Cardiac septum (tissue), 1 donor: ENCODE measurements at places on chromosomes 5 and 9. TPM values are rescaled to one million over a fixed set of nuclear protein-coding genes. Genes with fewer than 3 reads are reported as not detected.

GRCh38 chr9:124513376-124513994, 6.3 kb upstream of the NR5A1 start:
- DNase-seq = no peak

GRCh38 chr5:134138416-134139376, 24.2 kb downstream of the TCF7 start:
- peak; percentile 35 for DNase-seq

DNA sequence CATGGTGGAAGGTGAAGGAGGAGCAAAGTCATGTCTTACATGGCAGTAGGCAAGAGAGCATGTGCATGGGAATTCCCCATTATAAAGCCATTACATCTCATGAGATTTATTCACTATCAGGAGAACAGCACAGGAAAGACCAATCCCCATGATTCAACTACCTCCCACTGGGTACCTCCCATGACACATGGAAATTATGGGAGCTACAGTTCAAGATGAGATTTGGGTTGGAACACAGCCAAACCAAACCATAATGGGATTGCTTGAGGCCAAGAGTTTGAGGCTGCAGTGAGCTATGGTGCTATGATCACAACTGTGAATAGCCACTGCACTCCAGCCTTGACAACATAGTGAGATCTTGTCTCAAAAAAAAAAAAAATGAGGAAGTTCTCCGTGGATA, 581.8 kb downstream of the TAF11L14 start:
- DNase-seq = no peak

DNA sequence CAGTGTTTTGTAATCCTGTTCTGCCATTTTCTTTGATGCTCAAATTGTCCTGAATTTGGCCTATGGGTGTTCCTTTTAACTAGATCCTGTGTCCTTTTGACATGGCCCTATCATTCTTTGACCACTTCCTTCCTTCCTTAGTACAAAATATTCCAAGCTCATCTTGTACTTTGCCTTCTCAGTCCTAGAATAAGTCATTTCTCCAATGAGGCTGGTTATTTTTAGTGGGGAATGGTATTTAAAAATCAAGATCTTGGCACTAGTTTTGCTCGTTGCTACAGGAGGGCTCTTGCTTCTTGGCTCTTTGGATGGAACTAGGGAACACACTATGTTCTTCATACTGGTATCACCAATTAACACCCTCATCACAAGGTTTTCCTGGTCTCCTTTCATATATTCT, 108.1 kb downstream of the UNC13B start:
- no peak for DNase-seq

DNA sequence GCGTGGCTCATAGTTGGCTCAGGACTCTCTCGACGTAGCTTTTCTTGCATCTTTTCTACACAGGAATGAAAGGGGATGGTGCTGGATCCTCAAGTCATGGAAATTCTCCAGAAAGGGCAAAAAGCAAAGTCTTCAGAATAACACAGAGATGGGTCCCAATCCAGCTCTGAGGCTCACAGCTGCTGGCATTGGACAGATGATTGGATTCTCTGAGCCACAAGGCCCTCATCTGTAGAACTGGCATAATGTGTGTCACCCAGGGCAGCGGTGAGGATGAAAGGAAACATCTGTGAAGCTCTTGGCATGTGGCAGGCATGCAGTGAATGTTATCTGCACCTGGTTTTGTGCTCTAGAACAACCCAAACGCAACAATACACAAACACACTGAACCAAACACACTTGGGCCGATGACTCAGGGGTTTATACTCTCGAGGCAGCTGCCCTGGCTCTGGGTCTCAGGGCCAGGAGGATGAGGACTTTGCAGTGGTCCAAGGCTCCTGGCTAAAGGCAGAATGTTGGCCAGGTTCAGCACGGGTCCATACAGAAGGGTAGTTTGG, 64.0 kb upstream of the UBTD2 start:
- no peak for DNase-seq

- DNase-seq = no peak
Measured at GRCh38 chr5:33763435-33763834, 128.4 kb downstream of the ADAMTS12 start.

RXRA gene
- total RNA-seq = 42.6 TPM

DNA sequence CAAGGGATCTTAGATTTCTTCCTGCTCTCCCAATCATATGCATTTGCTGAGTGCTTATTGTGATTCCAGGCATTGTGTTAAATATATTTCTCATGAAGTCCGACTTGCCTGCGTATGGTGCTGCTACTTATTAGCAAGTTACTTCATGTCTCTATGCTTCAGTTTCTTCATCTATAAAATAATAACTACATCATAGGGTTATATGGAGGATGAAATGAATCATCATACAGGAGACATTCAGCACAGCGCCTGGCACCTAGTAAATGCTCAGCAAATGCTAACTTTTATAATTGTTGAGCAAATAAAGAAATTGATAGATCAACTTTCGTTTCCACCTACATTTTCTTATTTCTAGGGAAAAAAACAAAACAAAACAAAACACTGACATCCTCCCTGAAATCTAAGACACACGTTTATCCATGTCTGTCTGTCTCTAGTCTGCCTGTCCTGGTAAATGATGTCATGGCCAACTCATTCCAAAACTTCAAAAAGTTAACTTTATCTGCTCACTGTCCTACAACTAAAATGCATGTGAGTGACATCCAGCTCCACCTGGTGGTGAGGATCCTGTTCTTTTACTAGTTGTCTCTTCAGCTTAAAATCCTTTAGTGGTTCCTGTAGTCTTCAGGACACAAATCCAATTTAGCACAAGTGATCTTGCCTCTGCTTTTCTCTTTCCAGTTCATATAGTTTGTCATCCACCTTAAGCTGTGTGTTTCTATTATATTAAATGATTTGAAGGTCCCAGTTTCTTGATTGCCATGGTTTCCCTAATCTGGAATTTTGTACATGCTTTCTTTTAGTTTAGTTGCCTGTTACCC, 27.7 kb downstream of the PPP3R2 start:
- no peak for DNase-seq

GRCh38 chr5:68007451-68007850, 208.1 kb upstream of the PIK3R1 start:
- no peak for DNase-seq

- DNase-seq = no peak
Measured at GRCh38 chr5:57703721-57704120, 221.1 kb upstream of the ACTBL2 start.

GRCh38 chr9:136531904-136532798, 13.7 kb downstream of the NOTCH1 start:
- no peak for DNase-seq

- DNase-seq = no peak
Measured at GRCh38 chr5:96714450-96714849, 52.3 kb downstream of the CAST start.

SLC31A1 gene
- 9.6 TPM for total RNA-seq

DNA sequence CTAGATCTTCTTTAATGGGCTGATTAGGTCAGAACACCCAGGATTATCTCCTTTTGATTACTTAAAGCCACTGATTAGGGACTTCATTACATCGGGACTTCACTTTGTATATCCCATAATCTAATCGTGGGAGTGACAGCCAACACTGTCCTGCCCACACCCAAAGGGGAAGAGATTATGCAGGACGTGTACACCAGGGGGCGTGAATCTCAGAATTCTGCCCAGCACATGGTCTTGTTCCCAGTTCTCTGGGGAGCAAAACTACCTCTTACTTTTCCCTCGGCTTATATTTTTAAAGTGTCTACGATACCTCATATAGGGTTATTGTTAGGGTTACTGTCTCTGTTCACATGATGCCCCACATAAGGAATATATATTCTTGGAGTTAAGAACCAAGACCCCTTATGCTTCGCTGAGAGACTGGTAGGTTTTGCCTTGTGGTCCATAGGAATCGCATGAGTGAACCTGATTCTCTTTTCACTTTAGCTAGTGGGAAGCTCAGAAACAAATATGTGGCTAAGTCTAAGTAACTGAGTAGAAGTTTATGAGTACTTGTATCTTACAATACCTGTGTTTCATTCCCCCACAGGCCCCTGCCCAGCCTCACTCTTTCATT, 192.7 kb downstream of the GNA14 start:
- DNase-seq = no peak

DNA sequence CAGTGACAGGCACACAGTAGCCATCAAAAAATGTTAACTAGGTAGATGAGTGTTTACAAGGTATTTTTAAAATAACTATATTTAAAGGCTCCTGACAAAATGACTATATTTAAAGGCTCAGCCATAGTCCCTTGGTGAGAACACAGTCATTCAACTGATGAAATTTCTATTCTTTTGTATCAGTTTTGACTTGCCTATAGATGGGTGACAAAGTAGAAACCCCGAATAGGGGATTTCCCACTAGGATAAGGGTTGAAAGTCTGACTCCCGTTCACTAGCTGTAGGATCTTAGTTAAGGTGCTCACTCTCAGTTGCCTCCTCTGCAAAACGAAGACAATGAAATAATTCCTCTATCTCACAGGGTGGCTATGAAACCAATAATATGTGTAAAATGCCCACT, 218.2 kb downstream of the TSSK1B start:
- DNase-seq = no peak

GRCh38 chr9:96246267-96246671, 55.7 kb downstream of the HSD17B3 start:
- no peak for DNase-seq

DNA sequence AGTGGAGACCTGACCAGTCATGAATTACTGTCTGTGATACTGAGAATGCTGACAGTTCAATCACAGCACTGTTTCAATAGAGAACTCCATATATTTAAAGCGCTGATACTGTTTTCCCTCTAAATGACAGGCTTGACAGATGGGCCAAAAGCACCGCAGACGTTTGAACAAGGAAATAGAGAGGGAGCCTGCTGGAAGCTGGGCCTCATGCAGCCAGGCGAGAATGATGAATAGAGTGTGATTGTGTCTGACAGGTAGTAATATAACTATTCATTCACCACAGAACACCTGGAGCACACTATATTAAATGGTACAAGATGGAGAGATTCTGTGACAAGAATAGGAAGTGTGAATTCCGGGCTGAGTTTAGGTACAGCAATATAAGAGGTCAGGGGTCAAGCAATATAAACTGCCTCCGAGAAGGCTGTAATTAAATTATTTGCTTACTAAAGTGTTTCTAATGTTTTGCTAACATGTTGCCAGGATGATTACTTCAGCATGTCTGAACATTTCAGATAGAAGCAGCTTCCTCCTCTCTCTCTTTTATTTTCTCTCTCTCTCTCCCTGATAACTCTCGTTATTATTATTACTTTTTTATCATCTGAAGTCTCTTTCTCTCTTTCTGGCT, 297.7 kb downstream of the CSNK1G3 start:
- no peak for DNase-seq

GRCh38 chr9:94746541-94747370, 20.3 kb downstream of the AOPEP start:
- DNase-seq = no peak
